ENCODE measurements at places on chromosomes 1 and 21.

GRCh38 chr1:161172776-161173376 lies 4.4 kb downstream of the B4GALT3 start:
- no peak for DNase-seq

DNA sequence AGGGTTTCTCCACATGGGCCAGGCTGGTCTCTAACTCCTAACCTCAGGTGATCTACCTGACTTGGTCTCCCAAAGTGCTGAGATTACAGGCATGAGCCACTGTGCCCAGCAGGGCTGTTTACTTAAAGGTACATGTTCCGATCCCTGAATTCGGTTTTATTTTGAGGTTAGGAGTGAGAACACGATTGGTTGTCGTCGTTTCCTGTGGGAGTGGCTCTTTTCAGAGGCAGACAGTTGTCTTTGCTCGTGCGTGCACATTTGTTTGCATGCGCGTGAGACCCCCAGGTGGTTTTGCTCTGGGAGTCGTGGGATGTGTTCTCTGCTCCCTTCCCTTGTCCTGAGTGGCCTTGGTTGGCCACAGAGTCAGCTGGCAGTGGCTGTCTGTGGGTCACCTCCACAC lies 60.2 kb downstream of the SKI start:
- DNase-seq = no peak

GRCh38 chr1:227124473-227124872 lies 184.4 kb downstream of the COQ8A start:
- no peak for DNase-seq

DNA sequence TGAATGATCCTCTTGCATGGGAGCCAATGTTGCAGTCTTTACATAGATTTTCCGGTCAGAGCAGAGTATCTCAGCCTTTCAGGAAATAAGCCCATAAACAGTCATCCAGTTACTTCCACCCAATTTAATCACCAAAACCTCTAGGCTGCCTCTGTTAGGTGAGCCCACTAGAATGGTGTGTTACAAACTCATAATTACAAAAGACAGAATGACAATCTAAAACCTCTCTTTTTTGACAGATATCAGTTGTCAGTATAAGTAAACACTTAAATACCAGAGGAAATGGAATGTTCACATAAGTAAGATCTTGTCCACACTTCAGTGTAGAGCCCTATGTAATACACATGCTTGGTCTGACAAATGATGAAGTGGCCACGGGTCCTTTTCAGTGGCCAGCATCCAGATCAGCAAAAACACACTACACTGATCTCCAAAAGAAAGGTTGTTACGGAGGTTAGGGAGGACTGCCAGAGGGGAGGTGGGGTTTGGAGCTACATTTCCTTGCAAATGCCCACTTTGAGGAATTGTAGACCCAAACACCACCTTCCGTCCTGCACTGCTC lies 71.3 kb upstream of the FBXO28 start:
- no peak for DNase-seq

DNA sequence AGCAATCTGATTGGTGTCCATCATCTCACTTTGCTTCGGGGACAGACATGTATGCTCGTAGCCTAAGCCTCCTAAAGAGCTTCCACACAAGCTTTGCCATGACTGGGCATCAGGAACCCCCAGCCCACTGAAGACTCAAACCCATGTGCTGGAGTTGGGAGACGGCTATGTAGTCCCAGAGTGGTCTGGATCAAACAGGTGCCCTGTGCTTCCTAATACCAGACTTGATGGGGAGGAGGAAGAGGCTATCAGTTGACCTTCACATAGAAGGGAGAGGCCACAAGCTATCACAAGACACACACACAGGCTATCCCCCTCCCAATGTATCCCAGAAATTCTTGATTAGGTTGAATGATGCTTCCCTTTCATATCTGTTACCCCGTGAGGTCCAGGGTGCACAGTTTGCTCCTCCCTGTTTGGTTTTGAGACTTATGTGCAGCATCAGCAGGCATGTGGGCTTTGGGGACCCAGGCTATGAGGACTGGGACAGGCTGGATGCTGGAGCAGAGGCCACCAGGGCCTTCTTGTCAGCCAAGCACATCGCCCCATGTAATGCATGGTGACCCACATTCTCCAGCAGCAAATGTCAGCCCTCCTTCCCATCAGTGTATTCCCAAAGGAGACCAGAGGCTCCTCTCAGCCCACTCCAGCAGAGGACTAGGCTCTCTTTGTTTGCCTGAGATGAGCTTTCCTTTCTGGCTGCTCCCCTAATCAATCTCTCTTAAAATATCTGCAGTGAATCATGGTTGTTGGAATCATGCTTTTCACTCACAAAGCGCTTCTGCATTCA lies 159.8 kb downstream of the GRIK3 start:
- no peak for DNase-seq

DNA sequence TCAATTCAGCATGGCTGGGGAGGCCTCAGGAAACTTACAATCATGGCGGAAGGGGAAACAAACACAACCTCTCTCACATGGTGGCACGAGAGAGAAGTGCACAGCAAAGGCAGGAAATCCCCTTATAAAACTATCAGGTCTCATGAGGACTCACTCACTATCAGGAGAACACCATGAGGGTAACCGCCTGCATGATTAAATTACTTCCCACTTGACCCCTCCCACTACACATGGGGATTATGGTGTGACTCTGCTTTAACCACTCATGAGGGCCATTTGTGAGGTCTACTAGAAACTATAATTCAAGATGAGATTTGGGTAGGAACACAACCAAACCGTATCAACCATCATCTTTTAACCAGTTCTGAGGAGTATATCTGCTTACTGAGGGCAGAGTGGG lies 387.4 kb upstream of the NFIA start:
- DNase-seq = no peak

GRCh38 chr1:44326821-44327465 lies 28.1 kb downstream of the ERI3 start:
- no peak for DNase-seq

DNA sequence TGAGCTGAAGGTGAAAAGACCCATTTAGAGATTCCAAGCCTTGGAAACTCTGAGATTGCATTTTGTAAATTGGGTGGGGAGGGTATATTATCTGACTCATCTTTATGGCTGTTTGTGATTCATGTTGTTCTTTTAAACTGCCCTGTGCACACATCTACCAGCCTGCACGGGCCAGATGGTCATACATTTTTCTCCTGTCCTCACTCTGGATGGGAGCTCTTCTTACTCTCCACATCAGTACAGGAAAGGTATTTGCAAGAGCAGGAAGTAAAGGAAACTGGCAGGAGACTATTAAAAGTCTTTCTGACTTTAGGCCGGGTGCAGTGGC lies 14.3 kb upstream of the NMNAT2 start:
- DNase-seq = no peak

Measured in NCI-H1930 (cell line).